Small intestine (tissue), 16 donors: ENCODE measurements at places on chromosomes 6 and 20.

DNA sequence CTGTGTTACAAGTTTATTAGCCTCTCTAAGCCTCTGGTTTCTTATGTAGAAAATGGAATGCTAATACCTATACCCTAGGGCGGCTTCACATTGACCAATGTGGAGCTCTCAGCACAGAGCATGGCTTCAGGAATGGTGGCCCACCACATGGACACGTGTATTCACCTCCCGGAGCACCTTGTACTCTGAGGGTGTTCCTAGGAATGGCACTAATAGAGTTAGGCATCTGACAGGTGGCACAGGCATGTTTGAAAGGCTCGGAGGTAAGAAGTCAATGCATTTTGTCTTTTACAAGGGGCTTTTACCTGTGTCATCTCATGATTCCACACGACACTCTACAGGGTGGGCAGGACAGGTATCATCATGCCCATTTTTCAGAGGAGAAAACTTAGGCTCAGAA lies 5.3 kb upstream of the TGM3 start:
- no peak for DNase-seq
- H3K4me3 ChIP-seq = no peak overlapping the region
- no peaks in the 10 kb centered on the region for H3K36me3 ChIP-seq
- no peaks in the 10 kb centered on the region for H3K27me3 ChIP-seq
- no peak overlapping the region for H3K27ac ChIP-seq

- H3K4me3 ChIP-seq = no peak overlapping the region
- no peaks in the 10 kb centered on the region for H3K27me3 ChIP-seq
- H3K36me3 ChIP-seq = no peaks in the 10 kb centered on the region
- DNase-seq = no peak
These were observed 864.2 kb upstream of the FLRT3 start for GRCh38 chr20:15201602-15202001.

GRCh38 chr6:75922226-75922625 lies 150.2 kb downstream of the IMPG1 start:
- H3K4me3 ChIP-seq = no peak overlapping the region
- peaks cover 9% of the 10 kb centered on the region for H3K36me3 ChIP-seq
- DNase-seq = no peak
- no peaks in the 10 kb centered on the region for H3K27me3 ChIP-seq
- no peak overlapping the region for H3K27ac ChIP-seq
- no peaks in the 10 kb centered on the region for H3K4me1 ChIP-seq

GRCh38 chr6:49676671-49677281 lies 36.6 kb downstream of the CRISP2 start:
- H3K36me3 ChIP-seq = no peaks in the 10 kb centered on the region
- H3K27ac ChIP-seq = no peak overlapping the region
- no peak overlapping the region for H3K4me3 ChIP-seq
- no peaks in the 10 kb centered on the region for H3K27me3 ChIP-seq

- H3K4me1 ChIP-seq = no peaks in the 10 kb centered on the region
- no peaks in the 10 kb centered on the region for H3K36me3 ChIP-seq
- no peak overlapping the region for H3K27ac ChIP-seq
- H3K4me3 ChIP-seq = no peak overlapping the region
- no peaks in the 10 kb centered on the region for H3K27me3 ChIP-seq
- DNase-seq = no peak
These were observed 22.0 kb upstream of the SIRPD start for GRCh38 chr20:1579488-1579887.

GRCh38 chr6:112007254-112007653 lies 46.6 kb upstream of the CCN6 start:
- no peaks in the 10 kb centered on the region for H3K27me3 ChIP-seq
- H3K4me3 ChIP-seq = no peak overlapping the region
- no peaks in the 10 kb centered on the region for H3K36me3 ChIP-seq
- no peak overlapping the region for H3K27ac ChIP-seq

DNA sequence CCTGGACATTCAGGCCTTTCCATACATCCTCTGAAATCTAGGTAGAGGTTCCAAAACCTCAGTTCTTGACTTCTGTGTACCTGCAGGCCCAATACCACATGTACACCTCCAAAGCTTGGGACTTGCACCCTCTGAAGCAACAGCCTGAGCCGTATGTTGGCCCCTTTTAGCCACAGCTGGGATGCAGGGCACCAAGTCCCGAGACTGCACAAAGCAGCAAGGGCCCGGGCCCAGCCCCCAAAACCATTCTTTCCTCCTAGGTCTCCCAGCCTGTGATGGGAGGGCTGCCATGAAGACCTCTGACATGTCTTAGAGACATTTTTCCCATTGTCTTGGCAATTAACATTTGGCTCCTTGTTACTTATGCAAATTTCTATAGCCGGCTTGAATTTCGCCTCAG lies 107.4 kb upstream of the FRMD1 start:
- H3K4me1 ChIP-seq = no peaks in the 10 kb centered on the region
- no peak overlapping the region for H3K27ac ChIP-seq
- no peaks in the 10 kb centered on the region for H3K36me3 ChIP-seq
- no peak for DNase-seq
- H3K27me3 ChIP-seq = no peaks in the 10 kb centered on the region

DNA sequence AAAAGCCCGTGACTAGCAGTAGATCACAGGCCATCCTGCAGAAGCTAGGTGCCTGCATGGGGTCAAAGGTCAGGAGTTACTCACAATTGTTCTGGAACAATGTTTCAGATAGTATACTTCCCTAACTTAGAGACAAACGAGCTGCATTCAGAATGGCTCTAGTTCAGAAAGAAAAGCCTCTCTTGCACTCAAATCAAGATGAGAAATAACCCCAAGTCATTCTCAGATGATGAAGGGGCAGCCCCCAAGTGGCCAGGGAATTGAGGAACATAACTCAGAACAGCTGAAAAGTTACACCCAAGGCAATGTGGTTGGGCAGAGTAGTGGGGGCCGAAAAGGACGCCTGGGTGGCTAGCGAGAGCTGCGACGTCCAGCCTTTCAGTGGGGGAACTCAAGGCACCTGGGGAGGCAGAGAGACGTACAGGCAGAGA lies 27.8 kb downstream of the FYN start:
- H3K4me1 ChIP-seq = peaks cover 8% of the 10 kb centered on the region
- H3K36me3 ChIP-seq = peaks cover 3% of the 10 kb centered on the region
- no peaks in the 10 kb centered on the region for H3K27me3 ChIP-seq
- peak overlapping the region; percentile 43 for H3K27ac ChIP-seq
- DNase-seq = no peak
- no peak overlapping the region for H3K4me3 ChIP-seq

GRCh38 chr6:121838842-121839241 lies 403.4 kb downstream of the GJA1 start:
- H3K27me3 ChIP-seq = no peaks in the 10 kb centered on the region
- DNase-seq = no peak
- H3K36me3 ChIP-seq = no peaks in the 10 kb centered on the region
- H3K4me1 ChIP-seq = no peaks in the 10 kb centered on the region
- H3K4me3 ChIP-seq = no peak overlapping the region
- H3K27ac ChIP-seq = no peak overlapping the region

DNA sequence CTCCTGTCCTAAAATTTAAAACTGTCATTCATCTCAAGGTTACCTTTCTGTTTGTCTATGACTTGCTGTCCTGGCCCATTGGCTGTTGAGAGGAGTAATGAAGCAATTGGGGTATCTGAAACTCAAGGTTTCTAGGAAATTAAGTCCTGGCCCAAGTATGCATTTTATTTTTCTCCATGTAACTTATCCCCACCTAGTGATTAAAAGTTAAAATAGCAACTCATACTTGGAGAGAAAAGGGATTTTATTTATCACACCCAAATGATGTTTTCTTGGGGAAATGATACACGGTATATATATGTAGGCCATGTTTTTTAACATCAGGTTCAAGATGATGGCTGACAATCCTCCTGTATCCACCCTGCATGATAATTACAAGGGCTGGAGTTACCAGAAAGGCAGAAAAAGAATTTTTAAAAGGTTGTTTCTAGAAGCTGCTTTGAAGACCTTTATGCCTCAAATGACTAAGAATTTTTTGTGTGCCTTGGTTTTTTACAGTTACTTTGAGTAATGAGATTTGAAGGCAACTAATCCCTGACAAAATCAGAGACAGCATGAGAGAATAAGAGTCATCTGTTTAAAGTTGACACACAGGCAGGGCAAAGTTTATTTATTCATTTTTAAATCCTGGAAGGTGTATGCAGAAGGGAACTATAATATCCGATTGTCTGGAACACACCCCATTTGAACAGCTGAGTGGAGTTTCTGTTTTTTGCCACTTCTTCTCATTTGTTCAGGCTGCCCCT lies 28.9 kb upstream of the C6orf58 start:
- no peaks in the 10 kb centered on the region for H3K27me3 ChIP-seq
- no peaks in the 10 kb centered on the region for H3K4me1 ChIP-seq
- no peak for DNase-seq
- no peak overlapping the region for H3K27ac ChIP-seq

GRCh38 chr6:129981598-129981997 lies 36.8 kb upstream of the L3MBTL3 start:
- H3K36me3 ChIP-seq = no peaks in the 10 kb centered on the region
- H3K27ac ChIP-seq = no peak overlapping the region
- no peaks in the 10 kb centered on the region for H3K4me1 ChIP-seq
- no peaks in the 10 kb centered on the region for H3K27me3 ChIP-seq
- DNase-seq = no peak
- H3K4me3 ChIP-seq = no peak overlapping the region

GRCh38 chr20:63427206-63427605 lies 45.2 kb downstream of the KCNQ2 start:
- no peaks in the 10 kb centered on the region for H3K36me3 ChIP-seq
- H3K4me1 ChIP-seq = no peaks in the 10 kb centered on the region
- H3K27me3 ChIP-seq = no peaks in the 10 kb centered on the region

DNA sequence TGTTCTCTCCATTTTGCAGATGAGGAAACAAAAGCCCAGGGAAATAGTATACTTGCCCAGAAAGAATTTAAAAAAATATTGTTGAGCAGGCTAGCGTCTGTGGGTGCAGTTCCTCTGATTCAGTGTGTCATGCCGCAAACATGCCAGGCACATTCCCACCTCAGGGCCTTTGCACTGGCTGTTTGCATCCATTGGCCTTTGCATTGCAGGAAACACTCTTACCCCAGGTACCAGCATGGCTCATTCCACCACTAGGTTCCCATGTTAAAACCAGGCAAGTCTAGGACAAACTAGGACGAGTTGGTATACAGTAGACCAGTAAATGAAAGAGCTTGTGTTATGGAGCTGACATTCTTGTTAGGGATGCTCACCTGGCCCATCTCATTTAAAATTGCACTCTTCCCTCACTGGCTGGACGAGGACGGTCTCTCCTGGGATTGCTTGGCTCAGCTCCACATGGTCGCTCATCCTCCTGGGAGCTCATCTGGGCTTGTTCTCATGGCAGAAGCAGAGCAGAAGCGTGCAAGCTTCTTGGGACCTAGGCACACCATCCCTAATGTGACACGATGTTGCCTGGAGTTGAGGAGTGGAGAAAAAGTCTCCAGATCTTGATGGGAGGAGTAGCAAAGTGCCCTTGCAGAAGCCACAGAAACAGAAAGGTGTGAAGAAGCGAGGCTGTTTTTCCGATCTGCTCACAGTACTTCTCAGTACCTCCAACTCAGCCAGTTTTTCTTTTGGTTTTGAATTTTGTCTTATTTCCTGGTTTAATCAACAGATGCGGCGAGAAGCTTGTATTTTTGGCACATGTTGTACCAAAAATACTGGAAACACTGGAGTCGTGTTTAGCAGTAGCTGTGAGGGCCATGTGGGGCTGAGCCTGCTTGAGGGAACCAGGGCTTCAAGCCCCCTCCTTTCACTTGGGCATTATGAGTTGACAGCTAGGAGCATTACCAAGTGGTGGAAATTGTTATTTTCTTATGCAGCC lies 13.9 kb downstream of the ZNF831 start:
- no peaks in the 10 kb centered on the region for H3K36me3 ChIP-seq
- no peak overlapping the region for H3K4me3 ChIP-seq
- no peaks in the 10 kb centered on the region for H3K27me3 ChIP-seq

- H3K36me3 ChIP-seq = no peaks in the 10 kb centered on the region
- no peaks in the 10 kb centered on the region for H3K4me1 ChIP-seq
- no peak overlapping the region for H3K27ac ChIP-seq
- no peak overlapping the region for H3K4me3 ChIP-seq
- DNase-seq = no peak
These were observed 193.3 kb downstream of the PHACTR1 start for GRCh38 chr6:12909833-12910232.

DNA sequence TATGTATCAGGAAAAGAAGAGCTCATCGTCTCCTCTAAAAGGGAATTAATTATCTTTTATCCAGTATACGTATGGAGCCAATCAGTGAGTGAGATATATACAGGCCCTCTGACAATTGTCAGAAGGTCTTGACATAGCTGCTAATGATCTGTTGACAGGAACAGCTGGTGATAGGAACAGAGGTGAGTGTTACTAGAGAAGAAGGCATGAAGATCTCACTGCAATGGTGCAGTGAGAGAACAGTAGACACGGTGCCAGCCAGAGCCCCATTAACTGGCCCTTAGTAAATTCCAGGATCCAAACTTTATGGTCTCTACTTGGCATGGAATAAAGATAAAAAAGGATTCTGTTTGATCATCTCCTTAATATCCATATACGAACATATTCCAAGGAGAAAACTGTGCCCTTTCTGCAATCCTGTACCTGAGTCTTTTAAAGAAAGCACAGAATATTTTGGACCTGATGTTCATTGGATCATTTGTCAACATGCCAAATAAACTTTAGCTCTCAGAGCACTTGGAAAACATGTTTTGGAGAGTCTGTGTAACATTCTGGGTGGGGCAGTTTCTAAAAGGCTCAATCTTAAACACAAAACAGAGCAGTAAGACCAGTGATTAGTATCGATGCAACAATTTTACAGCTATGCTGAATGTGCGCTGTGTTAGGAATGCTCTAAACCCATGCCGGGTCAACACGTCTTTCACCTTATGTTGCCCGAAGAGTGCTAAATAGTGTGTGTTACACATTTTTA lies 135.8 kb upstream of the CITED2 start:
- H3K27me3 ChIP-seq = no peaks in the 10 kb centered on the region
- no peaks in the 10 kb centered on the region for H3K36me3 ChIP-seq
- H3K27ac ChIP-seq = no peak overlapping the region
- no peak overlapping the region for H3K4me3 ChIP-seq

- H3K27ac ChIP-seq = no peak overlapping the region
- H3K4me3 ChIP-seq = no peak overlapping the region
- H3K4me1 ChIP-seq = no peaks in the 10 kb centered on the region
- no peaks in the 10 kb centered on the region for H3K36me3 ChIP-seq
- H3K27me3 ChIP-seq = peaks cover 7% of the 10 kb centered on the region
- no peak for DNase-seq
These were observed 7.5 kb downstream of the CAPN11 start for GRCh38 chr6:44166116-44166515.
